ENCODE measurements at places on chromosomes 3 and 15.

DNA sequence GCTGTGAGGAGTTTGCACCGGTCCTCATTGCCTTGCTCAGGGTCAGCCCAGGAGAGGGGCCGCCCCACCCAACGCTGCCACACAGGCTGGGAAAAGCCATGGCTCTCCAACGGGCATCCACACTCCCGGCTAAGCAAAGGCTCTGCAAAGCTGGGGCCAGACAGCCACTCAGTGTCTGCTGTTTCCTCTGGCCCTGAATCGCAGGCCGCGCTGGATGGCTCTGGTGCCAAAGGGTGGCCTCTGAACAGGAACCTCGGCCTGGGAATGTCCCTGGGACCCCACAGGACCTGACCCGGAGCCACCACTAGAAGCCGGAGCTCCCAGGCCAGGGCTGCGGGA lies 42.9 kb downstream of the RPN1 start:
- DNase-seq, result no peak

DNA sequence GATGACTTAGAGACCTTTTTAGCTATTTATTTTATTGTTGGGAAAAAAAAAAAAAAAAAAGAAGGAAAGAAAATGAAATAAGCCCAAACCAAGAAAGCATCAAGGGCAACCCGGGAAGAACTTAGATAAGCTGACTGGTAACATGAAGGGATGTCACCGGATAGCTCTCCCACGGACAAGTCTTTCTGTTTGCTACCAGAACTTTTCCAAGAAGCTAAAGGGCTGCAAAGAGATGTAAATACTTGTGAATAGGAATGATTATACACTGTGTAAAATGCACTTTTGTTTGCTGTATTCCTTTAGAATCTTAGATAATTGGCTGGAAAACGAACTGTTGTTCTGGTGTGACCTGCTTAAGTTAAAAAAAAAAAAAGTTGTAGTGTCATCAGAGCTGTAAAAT lies 2.8 kb downstream of the FOXB1 start:
- DNase-seq, result no peak

DNA sequence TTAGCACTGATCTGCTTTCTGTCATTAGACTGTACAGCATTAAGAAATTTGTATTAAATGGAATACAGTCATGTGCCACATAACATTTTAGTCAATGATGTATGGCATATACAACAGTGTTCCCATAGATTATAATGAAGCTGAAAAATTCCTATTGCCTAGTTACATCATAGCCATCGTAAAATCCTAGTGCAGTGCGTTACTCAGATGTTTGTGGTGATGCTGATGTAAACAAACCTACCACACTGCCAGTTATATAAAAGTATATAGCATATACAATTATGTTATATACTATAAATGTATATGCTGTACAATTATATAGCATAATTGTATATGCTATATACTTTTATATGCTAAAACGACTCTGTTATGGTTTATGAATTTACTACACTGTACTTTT lies 41.7 kb downstream of the APH1B start:
- no peak for DNase-seq

DNA sequence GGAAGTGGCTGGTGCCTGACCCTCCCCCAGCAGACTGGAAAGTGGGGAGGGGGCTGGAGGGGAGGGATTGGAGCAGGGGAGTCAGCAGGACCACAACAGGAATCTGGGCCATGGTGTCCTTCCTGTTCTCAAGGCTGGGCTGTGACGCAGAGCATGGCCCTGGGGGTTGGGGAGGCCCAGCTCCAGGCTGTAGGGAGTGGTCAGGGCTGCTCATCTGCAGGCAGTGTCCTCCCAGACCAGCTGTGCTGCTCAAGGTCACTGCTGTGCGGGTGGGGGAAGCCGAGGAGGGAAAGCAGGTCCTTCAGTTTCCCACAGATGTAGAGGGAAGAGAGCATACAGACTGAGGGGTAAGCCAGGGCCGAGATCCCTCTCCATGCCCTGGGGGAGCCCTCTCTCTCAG lies 40.7 kb downstream of the CYP11A1 start:
- peak; percentile 38 for DNase-seq

- DNase-seq, result peak; percentile 99
These were observed at the start of gene SMAD6 for GRCh38 chr15:66702035-66702786. Gene SMAD6, plus strand, starts transcription at chr15:66702236. Its CDS starts 1,023 bp downstream, at chr15:66703259.

- peak; percentile 5 for DNase-seq
These were observed 180.3 kb upstream of the ROBO2 start for GRCh38 chr3:76859596-76859995.

DNA sequence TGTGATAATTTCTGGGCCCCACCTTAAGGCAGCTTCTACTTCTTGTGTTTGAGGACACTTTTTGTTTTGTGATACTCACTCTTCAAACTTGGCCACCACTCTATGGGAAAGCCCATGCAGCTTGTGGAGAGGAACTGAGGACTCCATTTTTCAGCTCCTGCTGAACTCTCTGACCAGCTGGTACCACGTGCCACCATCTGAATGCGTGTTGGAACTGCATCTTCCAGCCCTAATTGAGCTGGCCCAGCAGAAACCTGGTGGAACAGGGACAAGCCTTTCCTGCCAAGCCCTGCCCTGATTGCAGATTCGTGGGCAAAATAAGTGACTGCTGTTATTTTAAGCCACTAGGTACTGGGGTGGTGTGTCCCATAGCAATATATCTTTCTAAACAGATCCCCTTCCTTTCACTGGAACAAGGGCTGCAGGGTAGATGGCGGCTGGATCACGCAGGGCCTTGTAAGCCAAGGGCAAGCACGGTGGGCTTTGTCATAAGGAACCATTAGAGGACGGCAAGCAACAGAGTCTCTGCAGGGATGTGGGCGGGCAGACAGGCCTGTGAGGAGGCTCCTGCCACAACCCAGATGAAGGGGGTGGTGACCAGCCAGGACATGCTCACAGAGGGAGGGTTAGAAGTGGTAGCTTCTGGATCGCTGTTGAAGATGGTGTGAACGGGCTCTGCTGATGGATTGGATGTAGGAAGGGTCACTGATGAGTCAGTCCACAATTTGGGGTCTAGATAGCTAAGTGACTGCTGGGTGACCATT lies 9.5 kb downstream of the H1-8 start:
- peak; percentile 42 for DNase-seq

- peak; percentile 47 for DNase-seq
These were observed 48.4 kb downstream of the GOLIM4 start for GRCh38 chr3:168047190-168047795.

GRCh38 chr3:25957026-25957425 lies 167.1 kb downstream of the OXSM start:
- DNase-seq, result no peak

DNA sequence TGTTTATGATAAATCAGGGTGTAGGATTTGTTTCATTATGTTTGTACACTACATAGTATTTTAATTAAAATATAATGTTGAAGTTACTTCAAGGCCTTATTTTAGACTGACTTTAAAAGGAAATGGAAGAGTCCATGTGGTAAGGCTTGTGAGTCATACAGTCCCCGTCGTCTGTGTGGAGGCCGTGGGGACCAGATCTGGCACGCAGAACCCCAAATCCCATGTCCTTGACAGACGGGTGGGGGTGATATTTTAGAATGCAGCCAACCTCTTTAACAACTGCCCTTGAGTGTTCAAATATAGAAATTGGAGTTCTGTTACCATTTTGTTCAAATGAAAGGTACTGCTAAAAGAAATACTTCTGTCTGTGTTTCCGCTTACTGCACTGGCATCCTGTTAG lies 35.8 kb downstream of the ABHD17C start:
- peak; percentile 27 for DNase-seq

DNA sequence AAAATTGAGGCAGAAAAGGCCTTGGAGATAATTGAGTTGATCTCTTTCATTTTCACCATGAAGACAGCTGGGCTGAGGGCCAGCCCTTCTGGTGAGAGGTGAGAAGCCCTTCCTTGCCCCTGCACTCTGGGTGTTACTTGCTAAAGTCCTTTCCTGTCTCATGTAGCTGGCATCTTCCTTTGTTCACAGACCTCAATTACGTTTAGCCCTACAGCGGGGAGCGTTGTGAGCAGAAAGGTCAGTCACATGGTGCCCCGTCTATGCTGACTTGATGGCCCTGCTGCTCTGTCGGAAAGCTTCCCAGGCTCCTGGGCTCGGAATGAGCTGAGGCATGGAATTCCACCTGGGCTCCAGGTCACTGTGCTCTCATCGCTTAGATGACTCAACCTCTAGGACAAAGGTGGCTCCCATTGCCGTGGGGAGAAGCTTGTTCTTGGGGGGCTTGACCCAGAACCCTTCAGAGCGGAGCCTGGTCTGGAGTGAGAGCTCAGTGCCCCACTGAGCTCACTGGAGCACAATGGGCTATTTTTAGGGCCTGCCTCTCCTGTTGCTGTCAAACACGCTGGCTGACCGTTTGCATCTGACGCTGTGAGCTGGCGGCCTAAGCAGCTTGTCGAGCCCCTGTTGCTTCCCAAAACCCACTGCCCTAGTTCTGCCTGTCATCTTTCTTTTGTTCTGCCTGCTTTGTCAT lies 47.0 kb downstream of the RPLP1 start:
- DNase-seq, result no peak

- no peak for DNase-seq
These were observed 11.5 kb downstream of the HTD2 start for GRCh38 chr3:58317811-58318210.

GRCh38 chr15:98853161-98853560 lies 154.4 kb downstream of the PGPEP1L start:
- peak; percentile 93 for DNase-seq

DNA sequence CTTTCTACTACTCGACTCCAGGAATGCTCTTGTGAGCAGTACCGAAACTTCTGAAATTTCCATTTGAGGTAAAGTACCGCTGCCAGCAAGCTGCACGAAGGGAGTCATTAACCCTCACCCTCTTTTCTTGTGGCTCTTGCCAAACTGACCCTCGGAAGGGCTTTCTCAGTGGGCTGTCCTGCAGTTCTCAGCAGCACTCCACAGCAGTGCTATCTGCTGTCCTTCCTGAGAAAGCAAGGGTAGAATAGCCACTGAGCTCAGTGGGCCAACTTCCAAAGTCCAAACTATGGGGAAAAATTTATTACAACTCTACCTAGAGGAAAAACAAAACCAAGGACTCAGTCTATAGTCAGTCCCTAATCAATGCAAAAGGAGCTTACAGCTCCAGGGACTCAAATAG lies 38.5 kb upstream of the COL8A1 start:
- DNase-seq, result no peak

DNA sequence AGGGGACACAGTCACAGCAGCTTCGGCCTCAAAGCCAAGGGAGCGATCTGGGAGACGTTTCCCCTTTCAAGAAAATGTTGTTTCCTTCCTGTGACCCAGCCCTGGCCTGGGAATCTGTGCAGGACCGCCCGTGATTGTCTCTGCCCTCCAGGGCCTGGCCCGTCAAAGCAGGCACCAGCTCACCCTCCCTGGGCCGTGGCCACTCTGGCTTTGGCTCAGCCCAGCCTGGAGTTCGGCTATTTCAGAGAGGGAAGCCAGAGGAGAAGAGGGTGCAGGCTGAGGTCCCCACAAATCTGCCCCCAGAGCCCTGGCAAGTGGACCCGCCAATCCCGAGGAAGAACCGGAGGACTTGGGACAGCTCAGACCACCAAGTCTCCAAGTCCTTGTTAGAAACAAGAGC lies 12.7 kb downstream of the GATA2 start:
- DNase-seq, result no peak

DNA sequence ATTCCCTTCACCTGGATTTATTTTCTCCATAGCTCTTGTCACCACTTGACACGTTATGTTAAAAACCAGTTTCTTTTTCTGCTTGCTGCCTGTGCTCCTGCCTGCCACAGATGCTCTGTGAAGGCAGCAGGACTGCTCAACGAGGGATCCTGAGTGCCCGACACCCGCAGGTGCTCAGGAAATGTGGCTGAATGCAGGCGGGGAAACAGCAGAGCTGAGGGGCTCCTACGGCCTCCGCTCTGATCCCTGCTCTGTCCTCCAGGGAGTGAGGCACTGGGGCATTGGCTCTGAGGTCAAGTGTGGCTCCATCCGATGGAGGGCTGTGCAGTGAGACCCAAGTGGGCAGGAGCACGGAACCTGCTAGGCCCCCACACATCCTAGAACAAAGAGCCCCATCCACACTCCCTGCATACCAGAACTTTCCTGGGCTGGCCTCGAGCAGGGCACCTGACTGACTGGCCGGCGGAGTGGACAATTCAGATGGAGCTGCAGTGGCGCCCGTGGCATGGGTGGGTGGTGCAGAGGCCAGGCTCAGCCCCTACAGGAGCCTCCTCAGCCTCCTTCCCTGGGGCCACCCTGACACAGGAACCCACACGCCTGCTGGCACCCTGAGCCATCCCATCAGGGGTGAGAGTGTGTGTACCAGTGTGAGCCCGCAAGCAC lies 27.9 kb downstream of the IQSEC1 start:
- no peak for DNase-seq

- DNase-seq, result no peak
These were observed 136.8 kb downstream of the FNDC3B start for GRCh38 chr3:172176061-172176770.

- no peak for DNase-seq
These were observed 91.0 kb downstream of the LRTM1 start for GRCh38 chr3:54836871-54837270.

GRCh38 chr3:46936733-46937250 lies 39.8 kb downstream of the CCDC12 start:
- DNase-seq, result peak; percentile 64

DNA sequence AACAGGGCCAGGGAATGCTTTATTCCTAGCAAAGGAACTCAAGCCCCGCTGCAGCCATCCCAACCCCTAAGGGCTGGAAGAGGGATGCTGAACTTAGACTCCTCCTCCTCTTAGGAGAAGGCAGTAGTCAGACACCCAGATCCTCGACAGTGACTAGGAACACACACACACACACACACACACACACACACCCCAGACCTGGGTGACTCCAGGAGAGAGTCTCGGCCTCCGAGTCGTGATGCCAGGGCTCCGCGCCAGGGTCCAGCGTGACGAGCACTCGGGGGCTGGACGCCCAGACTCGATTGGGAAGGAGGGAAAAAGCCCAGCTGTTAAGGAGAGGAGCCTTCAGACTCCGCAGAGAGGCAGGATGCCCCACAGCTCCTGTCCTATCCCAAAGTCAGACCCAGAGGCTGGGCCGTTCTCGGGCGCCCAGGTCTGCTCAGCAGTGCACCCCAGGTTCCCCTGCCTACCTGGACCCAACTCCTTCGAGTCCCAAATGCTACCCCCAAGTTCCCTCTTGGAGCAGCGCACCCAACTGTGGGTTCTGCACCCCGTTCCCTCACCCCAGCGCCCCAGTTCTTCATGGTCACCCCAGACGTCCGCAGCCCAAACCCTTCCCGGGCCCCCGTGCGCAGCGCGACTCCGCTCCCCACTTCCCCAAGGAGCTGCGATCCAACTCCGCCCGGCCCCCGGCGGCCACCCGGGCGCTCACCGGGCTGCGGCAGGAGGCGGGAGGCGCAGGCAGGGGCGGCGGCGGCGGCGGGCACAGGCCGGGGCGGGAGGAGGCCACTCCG lies 421 bp downstream of the BMF start:
- no peak for DNase-seq

DNA sequence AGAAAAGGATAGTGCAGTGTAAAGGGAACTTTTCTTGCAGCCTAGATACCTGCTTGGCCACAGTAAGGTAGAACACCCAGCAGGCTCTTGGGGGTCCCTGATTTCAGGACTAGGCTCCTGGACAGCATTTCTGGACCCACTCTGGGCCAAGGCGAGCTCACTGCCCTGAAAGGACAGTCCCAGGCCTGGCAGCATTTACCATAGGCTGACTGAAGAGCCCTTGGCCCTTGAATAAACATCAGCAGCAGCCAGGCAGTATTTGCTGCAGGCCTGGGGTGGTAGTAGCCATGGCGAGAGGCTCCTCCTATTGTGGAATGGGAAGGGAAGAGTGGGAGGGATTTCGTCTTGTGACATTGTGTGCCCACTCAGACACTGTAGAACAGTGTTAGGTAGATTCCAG lies 529.2 kb downstream of the TUSC7 start:
- no peak for DNase-seq
